Chondrocyte (in vitro differentiated cells): ENCODE measurements at places on chromosomes 2 and 18. TPM values are rescaled to one million over a fixed set of nuclear protein-coding genes. Genes with fewer than 3 reads are reported as not detected.

The SGPP2 gene
- total RNA-seq: not detected in 3 replicates

The CROCC2 gene
- total RNA-seq: not detected in 3 replicates

The IL18RAP gene
- not detected in 3 replicates for total RNA-seq

The TXNDC2 gene
- total RNA-seq: 0.17 to 0.41 TPM (median 0.28 TPM) in 3 replicates

The G6PC2 gene
- not detected in 3 replicates for total RNA-seq

- DNase-seq: no peak
Observed at GRCh38 chr18:69974365-69974764, 26.7 kb upstream of the CD226 start.

- no peak for DNase-seq
Observed at GRCh38 chr2:119290859-119291587, 67.4 kb downstream of the STEAP3 start.

DNA sequence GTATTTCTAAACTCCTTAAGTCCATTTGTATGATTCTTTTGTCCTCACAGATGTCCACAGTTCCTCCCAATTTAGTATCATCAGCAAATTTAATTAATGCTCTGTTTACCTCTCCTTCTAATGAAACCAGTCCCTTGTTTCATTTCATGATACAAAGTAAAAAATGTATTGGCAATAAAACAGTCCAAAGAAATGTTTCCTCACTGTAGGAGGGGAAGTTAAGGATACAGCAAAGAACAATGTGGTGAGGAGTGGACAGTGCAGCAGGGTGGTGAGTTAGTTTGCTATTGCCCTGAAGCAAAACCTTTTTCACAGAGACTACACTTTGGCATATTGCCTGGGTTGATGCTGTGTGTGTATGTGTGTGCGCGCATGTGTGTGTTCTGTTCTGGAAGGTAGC is 401.5 kb downstream of the ARHGAP15 start:
- no peak for DNase-seq

DNA sequence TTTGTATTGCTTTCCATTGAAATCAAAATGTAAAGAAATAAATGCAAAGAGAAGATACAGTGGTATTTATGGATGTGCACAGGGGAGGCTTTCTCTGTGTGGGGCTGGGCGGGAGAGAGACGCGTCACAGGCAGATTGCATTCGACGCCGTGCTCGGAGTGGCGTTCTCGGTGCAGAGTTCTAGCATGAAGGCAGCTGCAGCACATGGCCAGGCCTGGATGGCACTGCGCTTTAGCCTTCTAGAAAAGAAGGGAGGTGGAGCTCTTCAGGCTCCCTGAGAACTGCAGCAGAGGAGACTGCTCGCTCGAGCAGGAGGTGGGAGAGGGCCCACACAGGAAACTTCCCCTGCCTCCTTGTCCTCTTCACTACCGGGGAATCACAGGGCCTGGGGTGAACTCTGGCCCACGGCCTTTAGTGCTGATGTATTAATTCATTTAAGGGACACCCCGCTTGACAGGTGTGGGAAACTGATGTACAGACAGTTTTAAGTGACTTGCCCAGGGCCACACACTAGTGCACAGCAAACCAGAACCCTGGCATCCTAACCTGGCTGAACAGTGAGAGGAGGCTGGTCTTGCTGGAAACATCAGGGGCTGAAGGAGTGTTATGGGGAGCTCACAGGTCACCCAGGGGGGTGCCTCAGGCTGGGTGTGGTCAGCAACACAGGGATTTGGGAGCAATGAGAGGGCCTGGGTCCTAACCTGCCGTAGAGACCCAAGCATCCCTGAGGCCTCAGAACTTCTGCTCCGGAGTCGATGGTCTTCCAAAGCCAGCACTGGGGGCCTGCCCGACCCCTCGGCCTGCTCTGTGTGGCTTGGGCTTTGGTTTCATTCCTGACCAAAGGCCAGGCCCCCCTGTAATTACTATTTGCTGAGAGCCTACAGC is 199.9 kb downstream of the HDAC4 start:
- peak; percentile 78 for DNase-seq

GRCh38 chr2:158676696-158677095 is 118.4 kb upstream of the DAPL1 start:
- DNase-seq: no peak

DNA sequence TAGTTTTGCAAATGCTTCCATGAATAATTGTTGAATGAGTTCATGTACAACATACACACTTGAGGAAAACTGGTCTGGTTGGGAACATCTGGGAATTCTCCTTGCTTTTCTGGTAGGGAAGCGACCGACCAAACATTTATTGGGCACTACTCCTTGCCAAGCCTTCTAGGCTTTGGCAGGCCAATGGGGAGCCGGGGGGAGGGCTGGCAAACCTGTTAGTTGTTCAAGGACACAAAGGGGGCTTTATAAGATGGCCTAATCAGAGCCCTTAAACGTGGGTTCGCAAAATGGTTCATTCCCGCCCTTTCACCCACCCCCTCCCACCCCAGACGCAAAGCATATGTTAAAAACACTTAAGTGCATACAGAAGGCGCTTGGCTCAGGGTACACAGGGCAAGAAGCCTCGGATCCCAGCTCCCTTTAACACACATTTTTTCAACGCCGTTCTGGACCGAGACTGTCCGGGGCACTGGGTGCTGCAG is 844 bp upstream of the VSNL1 start:
- no peak for DNase-seq

- no peak for DNase-seq
Observed at GRCh38 chr2:151408788-151409600, 708 bp upstream of the RIF1 start.
